ENCODE measurements at places on chromosomes 11 and 22.

- no peak for DNase-seq
These were observed 10.8 kb downstream of the SIK3 start for GRCh38 chr11:117087446-117087845.

DNA sequence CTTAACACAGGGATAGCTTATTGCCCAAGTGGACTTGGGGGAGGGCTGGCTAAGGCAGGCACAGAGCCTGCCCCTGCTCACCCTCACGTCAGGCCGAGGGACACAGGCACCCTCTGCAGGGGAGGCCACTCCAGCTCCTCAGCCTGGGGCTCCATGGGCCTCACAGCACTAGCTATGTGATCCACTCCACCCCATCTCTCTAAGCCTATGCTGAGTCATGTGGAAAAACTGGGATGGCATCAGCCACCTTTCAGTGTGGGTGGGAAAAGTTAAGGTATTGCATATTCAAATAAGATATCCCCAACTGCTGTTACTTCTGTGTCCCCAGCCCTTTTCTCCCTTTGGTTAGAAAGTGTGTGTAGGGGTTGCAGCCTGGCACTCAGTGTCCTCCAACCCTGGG is 22.3 kb downstream of the RANGAP1 start:
- DNase-seq, result no peak

- DNase-seq, result no peak
These were observed 57.3 kb upstream of the CEP295 start for GRCh38 chr11:93604008-93604660.

DNA sequence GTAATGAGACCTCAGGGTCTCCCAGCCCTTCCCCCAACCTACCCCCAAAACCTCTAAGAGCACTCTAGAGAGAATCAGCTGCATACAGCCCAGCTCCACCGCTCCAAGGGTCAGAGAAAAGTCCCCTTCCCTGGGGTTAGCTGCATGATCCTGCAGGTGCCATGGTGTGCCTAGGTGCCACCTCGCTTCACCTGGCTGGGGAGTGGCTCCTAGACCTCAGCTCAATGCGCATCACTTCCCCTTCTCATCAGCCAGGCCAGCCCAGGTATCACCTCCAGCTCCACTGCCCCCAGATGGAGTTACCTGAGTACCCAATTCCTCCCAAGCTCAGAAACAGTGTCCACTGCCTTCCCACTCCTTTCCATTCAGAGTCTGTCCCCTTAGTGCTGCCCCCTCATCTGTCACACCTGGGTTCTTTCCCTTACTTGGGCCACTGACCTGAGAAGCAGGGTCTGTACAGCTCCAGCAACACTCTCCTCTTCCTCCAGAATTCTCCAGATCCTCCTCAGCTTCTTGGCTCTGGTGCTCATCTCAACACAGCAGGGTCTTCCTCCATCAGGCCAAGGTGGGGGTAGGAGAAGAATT is 1.3 kb downstream of the STARD10 start:
- DNase-seq, result no peak

DNA sequence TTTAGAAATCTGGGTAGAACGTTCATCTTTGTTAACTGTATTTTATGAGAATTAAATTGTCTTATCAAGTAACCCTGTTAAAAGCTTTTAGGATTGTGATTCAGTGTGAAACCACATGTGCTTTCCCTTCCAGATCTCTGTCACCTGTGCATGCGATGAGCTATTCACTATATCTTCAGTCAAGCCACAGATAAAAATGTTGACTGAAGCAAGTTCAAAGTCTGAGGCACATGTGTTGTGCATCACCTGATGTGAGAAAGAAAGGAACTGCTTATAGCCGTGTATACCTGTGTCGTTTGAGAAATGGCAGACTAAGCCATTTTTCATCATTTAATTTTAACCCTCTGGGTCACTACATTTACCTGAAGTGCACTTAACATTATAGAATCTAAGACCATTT is 1088.9 kb upstream of the TENM4 start:
- no peak for DNase-seq

- DNase-seq, result no peak
These were observed 45.0 kb downstream of the CBL start for GRCh38 chr11:119251114-119251513.

GRCh38 chr11:83979593-83979992 is 693.4 kb upstream of the CCDC90B start:
- DNase-seq, result no peak

- no peak for DNase-seq
These were observed 534.3 kb downstream of the ETS1 start for GRCh38 chr11:128052912-128053641.

GRCh38 chr22:46738647-46739093 is 618 bp upstream of the CERK start:
- DNase-seq, result no peak

DNA sequence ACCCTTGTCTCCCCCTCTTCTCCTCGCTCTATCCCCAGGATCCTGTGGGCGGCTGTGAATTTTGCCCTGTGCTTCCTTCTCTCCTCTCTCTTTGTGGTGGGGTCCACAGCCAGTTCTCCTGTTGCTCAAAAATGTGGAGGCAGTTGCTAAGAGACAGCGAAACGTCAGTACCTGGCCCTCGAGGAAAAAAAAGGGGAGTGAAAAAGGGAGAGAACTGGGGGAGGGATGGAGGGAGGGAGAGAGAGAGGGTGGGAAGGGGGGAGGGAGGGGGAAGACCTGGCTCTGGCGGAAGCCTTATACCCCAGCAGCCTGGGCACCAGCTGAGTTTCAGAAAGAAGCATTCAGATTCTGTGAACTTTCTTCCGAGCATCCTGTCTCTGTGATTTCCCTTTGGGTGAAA is 2.1 kb upstream of the LRRC55 start:
- DNase-seq, result no peak

GRCh38 chr11:48036466-48036865 is 56.1 kb downstream of the PTPRJ start:
- no peak for DNase-seq

All from activated CD8-positive, alpha-beta memory T cell treated with anti-CD3 and anti-CD28 coated beads for 4 hours (primary cell).